Fibroblast of villous mesenchyme (primary cell): ENCODE measurements at places on chromosomes 4 and X.

DNA sequence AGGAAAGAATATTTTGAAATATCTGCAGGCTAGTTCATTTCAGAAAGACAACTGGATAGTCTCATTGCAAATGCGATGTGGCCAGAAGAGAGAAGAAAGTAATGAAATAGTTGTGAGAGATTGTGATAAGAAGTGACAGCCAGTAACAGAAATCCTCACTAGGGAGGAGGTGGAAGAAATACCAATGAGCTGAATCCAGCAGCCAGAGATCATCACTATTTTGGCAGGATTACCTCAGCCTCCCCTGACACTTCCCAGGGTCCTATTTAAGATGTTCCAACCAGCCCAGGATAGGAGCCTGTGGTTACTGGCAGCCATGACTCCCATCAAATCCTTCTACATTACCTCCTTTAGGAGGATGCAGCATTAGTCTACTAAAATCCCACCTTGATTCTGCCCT is 76.7 kb upstream of the ARHGAP24 start:
- DNase-seq = peak; percentile 61

GRCh38 chrX:72247206-72247942 is 8.5 kb upstream of the ERCC6L start:
- DNase-seq = peak; percentile 63

GRCh38 chr4:104424989-104425388 is 69.7 kb downstream of the CXXC4 start:
- DNase-seq = no peak

- DNase-seq = peak; percentile 79
These were observed 75.6 kb upstream of the RXFP1 start for GRCh38 chr4:158446106-158446505.

GRCh38 chrX:131709553-131709952 is 165.7 kb downstream of the OR13H1 start:
- no peak for DNase-seq

DNA sequence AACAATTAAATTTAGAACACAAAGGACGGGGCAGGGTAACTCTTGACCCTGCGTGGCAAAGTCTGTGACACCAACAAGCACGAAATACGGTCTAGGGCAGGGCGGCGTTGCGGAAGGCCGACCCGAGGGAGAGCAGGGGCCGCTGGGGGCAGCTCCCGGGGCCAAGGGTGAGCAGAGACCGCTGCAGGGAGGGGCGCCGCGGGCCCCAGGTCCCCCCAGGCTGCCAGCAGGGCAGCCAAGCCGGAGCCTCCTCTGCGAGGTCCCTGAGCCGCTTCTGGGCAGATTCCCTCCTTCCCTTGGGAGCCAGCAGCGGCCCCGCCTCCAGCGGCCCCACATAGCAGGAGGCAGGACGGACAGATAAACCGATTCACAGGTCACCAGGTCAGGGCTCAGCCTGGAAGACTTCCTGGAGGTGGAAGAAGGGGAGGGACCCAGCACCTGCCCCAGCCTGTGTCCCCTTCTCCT is 90.2 kb downstream of the FAM53A start:
- DNase-seq = no peak

GRCh38 chrX:107851215-107851614 is 25.5 kb downstream of the MID2 start:
- no peak for DNase-seq

DNA sequence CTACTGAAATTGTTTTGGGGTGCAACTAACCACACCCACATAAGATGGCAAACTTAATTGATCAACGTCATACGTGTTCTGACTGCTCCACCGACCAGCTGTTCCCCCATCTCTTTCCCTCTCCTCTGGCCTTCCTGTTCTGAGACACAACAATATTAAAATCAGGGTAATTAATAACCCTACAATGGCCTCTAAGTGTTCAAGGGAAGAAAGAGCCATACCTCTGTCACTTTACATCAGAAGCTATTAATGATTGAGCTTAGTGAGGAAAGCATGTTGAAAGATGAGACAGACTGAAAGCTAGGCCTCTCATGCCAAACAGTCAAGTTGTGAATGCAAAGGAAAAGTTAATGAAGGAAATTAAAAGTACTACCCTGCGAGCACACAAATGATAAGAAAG is 173.9 kb upstream of the FTHL17 start:
- DNase-seq = no peak

- DNase-seq = no peak
These were observed 214.6 kb downstream of the FRMPD4 start for GRCh38 chrX:12352922-12353321.

- DNase-seq = no peak
These were observed 27.1 kb upstream of the REST start for GRCh38 chr4:56880572-56880971.

DNA sequence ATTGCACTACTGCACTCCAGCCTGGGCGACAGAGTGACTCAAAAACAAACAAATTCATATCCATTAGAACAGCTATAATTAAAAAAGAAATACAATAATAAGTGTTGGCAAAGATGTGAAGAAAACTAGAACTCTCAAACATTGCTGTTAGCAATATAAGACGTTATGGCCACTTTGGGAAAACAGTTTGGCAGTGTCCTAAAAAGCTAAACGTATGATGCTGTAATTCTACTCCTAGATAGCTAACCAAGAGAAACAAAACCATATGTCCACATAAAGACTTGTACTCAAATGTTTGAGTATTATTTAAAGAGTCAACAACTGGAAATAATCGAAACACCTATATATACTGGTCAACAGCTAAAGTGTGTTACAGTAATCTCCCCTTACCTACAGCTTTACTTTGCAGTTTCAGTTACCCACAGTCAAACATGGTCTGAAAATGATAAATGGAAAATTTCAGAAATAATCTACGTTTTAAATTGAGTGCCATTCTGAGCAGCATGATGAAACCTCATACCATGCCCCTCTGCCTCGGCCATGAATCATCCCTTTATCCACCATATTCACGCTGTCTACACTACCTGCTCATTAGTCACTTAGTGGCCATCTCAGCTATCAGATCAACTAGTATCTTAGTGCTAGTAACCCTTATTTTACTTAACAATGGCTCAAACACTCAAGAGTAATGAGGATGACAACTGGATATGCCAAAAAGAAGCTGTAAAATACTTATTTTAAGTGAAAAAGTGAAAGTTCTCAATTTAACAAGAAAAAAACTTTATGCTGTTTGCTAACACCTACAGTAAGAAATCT is 4.9 kb downstream of the ELF2 start:
- peak; percentile 48 for DNase-seq

- no peak for DNase-seq
These were observed 56.5 kb upstream of the ARX start for GRCh38 chrX:25072247-25072646.

- DNase-seq = peak; percentile 90
These were observed at the start of gene PIM2 for GRCh38 chrX:48918643-48919340. PIM2 (minus strand) TSS chrX:48919024; CDS start chrX:48918834, 190 bp downstream.

GRCh38 chr4:83197555-83198235 is 83.2 kb upstream of the PLAC8 start:
- DNase-seq = no peak

GRCh38 chrX:47366041-47366722 is 4.2 kb upstream of the ZNF157 start:
- DNase-seq = peak; percentile 51

DNA sequence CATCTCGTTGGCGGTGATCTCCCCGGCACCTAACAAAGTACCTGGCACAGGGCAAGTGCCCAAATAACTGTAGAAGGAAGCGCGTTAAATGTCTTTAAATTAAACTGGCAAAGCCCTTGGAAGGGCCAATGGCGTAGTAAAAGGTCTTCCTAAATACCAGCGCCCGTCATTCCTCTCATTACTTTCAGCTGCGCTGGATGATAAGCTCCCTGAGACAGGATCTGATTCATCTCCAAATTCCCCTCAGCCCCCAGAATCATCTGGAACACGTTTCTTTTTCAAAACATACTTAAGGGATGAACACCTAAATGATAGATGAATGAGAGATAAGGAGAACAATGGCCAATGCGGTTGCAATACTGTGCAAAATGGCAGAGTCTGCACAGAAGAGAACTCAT is 95.1 kb downstream of the AFAP1 start:
- DNase-seq = peak; percentile 88

DNA sequence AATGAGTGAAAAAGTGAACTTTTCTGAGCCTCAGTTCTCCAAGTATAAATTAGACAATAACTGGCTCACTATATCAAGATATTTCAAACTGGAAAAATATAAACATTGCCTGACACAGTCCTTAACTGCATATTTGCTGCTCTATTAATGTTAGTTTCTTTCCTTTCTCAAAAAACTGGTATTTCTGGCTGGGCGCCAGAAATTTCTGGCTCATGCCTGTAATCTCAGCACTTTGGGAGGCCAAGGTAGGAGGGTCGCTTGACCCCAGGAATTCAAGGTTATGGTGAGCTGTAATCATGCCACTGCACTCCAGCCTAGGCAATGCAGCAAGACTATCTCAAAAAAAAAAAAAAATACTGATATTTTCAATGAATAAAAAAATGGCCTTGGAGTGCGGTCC is 227.0 kb downstream of the MAGEB17 start:
- no peak for DNase-seq

GRCh38 chrX:7266288-7266687 is 118.3 kb upstream of the PUDP start:
- no peak for DNase-seq

GRCh38 chrX:9370893-9371292 is 94.0 kb upstream of the TBL1X start:
- DNase-seq = no peak

DNA sequence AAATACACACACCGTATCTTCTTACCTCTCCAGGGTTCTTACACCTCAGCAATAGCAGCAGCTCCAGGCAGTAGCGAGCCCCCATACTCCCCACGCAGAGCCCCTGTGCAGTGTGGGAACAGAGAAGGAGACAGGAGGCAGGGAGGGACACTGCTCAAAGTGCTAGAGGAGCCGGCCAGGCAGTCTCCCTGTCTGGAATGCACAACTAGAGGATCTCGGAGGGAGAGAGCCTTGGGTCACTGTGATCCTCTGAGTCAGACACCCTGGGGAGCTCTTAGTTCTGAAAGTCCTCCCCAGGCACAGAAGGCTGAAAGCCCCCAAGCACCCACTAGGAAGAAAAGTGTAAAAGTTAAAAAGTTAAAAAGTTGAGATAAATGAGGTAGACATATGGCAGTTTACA is 16.0 kb downstream of the AMELX start:
- DNase-seq = peak; percentile 27

DNA sequence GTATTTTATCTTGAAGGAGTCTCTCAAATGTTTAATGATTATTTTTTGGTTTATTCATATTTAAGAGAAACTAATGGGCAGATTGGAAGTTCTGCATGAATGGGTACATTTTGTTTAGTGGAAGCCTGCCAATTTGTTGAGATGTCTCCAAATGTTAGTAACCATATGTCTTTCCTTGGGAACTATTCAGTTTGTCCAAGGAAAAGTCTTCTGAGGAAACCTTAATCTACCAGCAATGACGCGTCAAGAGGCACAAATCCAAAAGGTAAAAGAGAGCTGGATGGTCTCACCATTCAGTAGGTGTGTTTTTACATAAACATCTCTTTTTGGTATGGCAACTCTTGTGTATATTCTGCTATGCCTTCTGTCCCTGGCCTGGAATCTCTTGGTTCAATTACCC is 37.4 kb upstream of the NDST3 start:
- DNase-seq = no peak

DNA sequence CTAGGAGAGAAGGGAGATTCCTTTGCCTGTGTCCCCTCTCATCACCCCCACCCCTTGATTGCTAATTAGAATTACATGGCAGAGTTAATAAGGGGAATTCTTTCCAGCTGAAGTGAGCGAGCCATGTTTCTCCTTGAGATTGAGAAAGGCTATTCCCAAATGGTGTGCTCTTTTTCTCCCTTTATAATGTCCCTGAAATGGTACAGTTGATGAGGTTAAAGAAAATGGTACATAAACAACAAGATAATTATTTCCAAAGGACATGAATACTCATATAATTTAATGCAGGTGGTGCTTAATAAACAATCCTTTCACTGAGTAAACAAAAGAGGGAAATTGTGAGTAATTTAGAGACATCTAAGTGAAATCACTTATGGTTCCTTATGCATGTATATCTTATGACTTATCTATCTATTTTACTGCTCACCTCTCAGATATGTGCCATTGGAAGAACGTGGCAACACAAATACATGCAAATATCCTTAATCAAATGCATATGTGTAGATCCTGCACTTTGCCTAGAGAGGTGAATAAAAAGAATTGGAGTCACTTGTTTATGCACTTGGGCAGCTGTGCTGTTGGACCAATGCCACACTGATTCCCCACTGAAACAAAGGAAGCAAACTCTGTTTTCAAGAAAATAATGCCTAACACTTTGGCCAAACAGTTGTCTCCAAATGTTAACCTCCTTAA is 106.6 kb upstream of the WDR44 start:
- DNase-seq = peak; percentile 28

DNA sequence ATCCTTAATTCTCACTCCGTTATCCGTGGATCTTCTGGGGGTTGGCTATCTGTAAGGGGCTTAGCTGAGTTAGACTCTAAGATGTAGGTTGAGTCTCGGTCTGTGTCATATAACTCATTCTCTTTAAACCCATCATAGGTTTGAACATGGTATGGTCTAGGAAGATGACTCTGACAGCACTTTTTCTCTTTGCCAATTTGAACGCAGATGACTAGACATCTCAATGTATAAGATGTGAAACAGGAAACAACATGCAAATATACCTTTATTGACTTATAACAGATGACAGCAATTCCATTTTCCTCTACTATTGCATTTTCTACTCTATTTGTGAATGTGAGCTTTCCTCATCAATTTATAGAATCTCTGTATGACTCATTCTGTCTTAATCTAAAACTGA is 634.8 kb upstream of the MAGEB2 start:
- no peak for DNase-seq

- no peak for DNase-seq
These were observed 116.2 kb downstream of the GATB start for GRCh38 chr4:151644622-151645021.

GRCh38 chr4:5930876-5931275 is 38.0 kb upstream of the CRMP1 start:
- no peak for DNase-seq

GRCh38 chrX:148024425-148025148 is 43.5 kb downstream of the FMR1NB start:
- no peak for DNase-seq

DNA sequence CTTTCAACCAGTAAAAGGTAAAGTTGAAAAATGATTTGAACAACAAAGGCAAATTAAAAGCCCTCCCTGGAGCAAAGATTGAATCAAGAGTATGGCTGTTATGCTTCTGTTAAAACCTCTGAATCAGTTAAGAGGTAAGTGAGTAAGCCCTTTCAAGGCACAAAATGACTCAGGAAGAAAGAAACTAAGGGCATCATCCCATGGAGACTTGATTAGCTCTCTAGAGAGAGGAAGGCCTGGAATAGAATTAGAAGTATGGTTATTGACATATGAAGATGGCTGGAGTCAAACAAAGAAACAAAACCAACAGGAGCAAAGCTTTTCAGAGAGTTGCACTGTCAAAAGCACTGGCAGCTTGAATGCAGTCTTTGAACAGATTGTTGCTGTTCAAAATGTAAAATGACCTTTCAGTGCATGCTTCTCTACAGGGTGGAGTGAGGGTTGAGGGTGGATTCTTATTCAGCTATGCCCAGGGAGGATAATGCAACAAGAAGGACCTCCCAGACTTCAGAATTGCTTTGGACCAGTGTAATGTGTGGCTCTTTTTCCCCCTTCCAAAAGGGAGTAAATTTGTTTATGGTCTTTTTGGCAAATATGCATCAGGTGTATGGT is 365.5 kb downstream of the GBA3 start:
- no peak for DNase-seq
